M059J (cell line): ENCODE measurements at places on chromosomes 3 and 15.

- DNase-seq: no peak
Observed at GRCh38 chr3:74053970-74054516, 429.3 kb upstream of the PDZRN3 start.

DNA sequence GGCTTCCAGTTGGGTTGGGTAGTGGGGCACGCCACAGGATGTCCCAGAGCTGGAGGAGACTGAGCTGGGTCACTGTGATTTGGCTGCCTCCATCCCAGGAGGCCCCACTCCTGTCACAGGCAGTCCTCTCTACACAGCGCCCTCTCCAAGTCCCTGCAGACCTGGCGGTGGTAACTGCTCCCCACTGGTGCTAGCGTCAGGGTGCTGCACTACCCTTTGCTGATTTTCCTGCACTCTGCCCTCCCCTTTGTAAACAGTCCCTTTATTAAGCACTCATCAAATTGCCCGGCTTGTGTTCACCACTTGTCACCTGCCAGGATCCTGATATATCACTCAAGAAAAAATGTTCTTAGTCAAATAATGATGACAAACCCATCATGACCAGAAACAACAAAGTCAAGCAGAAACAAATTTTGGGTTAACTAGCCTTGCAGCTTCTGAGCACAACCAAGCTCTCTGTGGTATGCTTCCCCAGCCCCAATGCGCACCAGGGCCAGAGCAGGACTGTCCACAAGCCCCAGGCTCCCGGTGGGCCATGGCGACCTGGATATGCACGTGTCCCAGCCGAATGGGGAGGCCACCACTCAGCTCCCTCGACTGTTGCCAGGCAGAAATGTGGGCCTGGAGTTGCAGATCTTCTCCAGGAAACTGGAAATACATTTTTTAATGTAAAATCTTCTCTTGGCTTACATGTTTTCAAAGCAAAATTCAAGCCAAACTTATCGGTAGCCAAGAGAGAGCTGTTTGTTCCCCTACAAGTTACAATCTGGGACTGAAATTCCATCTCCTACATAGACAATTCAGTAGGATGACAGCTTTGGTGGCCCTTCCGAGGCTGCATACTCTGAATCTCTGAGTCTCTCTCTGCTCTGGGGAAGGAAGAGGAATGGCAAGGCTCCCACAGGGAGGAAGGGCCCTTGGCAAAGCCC is 24.5 kb downstream of the MEGF11 start:
- DNase-seq: no peak

- no peak for DNase-seq
Observed at GRCh38 chr3:46748170-46748569, 30.5 kb upstream of the PRSS50 start.

DNA sequence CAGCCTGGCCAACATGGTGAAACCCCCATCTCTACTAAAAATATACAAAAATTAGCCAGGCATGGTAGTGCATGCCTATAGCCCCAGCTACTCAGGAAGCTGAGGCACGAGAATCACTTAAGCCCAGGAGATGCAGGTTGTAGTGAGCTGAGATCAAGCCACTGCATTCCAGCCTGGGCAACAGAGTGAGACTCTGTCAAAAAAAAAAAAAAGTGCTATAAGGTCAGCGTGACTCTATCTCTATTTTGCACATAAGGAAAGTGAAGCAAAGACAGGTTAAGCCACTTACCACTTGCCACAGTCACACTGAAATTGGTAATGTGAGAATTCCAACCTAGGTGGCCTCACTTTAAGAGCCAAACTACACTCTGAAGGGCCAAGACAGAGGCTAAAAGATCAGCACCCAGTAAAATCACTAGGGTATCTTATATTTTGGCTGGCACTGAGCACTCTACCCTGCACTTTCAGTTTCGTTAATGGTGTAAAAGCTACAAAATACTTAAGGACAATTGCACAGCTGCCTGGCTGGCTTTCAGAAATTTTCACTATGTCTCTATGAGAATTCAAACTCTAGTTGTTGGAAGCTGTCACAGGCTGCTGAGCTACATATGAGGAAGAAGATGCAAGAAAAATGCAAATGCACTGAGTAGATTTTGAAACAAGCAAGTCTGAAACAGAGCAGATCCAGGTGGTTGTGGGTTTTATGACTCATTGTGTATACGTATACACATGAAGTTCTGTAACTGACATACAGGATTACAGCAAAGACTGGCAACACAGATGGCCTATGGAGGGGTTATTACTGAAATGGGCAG is 32.7 kb downstream of the TRANK1 start:
- peak; percentile 72 for DNase-seq

GRCh38 chr3:155581579-155581978 is 163.3 kb downstream of the PLCH1 start:
- DNase-seq: no peak

- no peak for DNase-seq
Observed at GRCh38 chr3:140848666-140849065, 93.0 kb upstream of the SLC25A36 start.

DNA sequence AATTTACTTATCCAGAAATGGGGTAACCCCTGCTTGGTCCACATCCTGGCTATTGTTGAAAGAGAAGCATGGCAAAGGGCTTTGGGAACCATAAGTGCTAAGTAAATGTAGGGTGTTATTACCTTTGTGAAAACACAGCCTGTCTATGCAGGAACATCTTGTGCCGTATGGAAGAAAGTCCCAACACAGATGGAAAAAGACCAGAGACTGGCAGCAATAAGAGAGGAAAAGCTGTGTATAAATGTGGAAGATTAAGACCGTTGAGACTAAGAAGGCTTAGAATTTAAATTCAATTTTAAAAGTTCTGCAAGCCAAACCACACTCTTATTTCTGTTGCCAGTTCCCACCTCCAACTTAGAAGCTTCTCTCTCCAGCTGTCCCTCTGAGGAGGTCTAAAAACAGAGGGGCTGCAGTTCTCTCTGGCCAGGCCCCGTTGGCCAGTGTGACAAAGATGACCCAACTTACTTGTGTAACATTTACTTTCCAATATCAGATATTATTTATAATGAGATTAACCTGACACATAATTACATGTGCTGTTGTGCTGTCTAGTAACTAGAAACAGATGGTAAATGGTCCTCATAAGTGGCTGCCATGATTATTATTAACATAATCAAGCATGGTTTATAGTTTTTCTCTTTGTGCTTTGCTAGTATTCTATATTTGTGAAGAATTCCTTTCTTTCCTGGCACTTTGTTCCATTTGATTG is 7.0 kb downstream of the MINDY4B start:
- DNase-seq: no peak

GRCh38 chr3:100149130-100149529 is 34.8 kb upstream of the FILIP1L start:
- DNase-seq: no peak

DNA sequence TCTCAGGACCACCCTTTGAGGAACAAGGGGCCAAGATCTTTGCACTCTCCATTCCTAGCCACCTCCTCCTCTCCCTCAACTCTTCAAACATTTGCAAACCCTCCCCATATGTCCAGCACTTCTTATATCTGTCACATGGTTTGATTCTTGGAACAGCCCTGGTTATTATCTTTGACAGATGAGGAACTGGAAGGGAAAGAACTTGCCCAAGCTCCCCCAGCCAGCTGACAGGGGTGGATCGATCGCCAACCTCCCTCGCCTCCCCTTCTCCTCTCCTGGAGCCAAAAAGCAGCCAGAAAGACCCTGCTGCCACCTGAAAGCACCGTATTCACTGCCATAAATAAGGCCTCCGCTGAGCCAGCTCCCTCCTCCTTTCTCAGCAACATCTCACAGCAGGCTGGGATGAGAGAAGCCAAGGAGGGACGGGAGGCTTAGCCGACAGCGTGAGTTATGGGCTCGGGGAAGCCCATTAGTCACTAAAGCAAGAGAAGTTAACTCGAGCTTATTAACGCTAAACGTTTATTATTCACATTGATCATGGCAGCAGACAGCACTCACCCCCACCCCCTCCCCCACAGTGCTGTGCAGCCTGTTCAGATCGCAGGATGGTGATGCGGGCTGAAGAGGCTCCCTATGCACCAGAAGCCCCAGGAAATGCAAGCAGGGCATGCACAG is 22.2 kb upstream of the FGD5 start:
- DNase-seq: no peak

GRCh38 chr15:78879517-78880241 is 7.0 kb downstream of the MORF4L1 start:
- peak; percentile 56 for DNase-seq

DNA sequence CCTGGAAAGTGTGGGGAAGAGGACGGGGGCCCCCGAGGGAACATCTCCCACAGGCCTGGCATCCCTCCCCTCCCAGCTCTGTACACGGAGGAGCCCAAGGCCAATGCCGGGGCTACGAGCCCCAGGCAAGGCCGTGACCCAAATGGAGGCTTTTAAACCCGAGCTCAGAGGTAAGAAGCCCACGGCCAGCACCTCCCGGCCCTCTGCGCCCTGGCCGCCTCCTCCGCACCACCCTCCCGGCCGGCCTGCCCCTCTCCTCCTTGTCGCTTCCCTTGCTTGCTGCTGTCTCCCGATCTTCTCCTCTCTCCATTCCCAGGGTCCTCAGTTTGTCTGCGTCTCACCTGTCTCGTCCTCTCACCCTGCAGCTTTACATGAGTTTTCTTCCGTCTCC is 1.3 kb downstream of the MUC4 start:
- no peak for DNase-seq

DNA sequence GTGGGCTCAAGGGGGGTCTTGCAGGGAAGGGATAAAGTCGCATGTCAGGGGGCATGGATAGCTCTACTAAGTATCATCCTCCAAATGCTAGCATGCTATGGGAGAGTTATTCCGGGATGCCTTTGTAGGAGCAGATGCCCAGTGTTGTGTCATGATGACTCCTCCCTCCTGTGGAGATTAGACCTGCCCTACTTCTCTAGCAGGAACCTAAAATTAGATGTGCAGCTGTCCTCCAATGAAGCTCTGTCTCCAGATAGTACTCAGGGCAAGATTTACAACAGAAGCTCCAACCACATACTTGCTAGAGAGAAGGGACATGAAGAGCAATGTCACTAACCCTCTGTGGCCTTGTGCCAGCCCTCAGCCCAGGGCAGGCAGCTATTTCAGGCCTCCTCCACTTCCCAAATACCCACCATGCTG is 82.5 kb downstream of the AGBL1 start:
- no peak for DNase-seq

DNA sequence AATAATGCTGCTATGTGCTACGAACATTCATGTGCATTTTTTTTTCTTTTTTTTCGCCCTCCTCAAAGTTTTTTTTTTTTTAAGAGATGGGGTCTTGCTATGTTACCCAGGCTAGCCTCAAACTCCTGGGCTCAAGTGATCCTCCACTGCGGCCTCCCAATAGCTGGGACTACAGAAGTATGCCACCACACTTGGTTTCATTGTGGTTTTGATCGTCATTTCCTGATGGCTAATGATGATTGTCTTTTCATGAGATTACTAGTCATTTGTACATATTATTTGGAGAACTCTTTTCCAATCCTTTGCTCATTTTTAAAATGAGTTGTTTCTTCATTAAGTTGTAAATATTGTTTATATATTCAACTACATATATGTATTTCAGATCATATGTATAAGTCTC is 48.8 kb downstream of the FBXO22 start:
- DNase-seq: no peak

- no peak for DNase-seq
Observed at GRCh38 chr3:171399842-171400241, 60.4 kb downstream of the TNIK start.

DNA sequence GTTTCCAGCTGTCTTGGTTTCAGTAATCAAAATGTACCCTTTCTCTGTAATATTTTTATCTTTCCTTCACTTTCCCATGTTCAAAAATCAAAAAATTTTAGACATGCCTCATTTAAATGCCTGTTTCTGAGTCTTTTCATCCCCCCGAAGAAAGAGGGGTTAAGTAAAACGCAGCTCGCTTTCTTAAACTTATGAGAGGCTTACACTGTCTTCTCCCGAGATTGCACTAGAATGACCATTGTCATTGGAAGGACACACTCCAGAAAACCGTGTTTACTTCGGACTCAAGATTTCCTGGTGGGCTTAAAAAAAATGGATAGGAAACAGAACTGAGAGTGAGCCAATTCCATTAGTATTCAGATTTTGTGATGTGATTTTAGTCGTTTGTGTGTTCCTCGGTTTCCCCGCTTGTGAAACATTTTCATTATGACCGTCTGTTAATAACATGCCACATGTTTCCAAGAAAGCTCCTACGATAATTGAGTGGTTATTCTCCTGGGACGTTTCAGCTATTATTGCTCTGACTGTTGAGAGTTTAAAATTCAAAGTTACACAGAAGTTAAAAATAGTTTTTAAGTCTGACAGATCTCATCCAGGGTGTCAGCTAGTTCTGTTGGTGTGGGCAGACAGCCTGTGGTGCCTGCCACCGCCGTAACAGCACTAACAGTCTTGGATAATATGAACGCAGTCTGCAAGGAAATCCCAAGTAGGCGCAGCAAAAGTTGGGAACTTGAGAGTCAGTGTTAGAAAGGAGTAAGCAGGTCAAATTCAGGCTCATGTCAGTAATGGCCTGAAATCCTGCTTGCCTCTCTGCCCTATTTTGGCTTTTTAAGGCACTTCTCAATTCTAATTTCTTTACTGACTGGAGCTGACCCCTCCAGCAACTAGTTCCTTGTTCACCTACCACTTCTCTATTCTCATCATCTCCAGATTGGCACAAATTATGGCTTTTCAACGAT is 1.5 kb downstream of the CRYBG3 start:
- DNase-seq: peak; percentile 15
